ENCODE measurements at places on chromosomes 6 and 20. TPM values are rescaled to one million over a fixed set of nuclear protein-coding genes. Genes with fewer than 3 reads are reported as not detected.
A peak's percentile ranks its signal among the peaks of the same experiment; 100 is the strongest.

DNA sequence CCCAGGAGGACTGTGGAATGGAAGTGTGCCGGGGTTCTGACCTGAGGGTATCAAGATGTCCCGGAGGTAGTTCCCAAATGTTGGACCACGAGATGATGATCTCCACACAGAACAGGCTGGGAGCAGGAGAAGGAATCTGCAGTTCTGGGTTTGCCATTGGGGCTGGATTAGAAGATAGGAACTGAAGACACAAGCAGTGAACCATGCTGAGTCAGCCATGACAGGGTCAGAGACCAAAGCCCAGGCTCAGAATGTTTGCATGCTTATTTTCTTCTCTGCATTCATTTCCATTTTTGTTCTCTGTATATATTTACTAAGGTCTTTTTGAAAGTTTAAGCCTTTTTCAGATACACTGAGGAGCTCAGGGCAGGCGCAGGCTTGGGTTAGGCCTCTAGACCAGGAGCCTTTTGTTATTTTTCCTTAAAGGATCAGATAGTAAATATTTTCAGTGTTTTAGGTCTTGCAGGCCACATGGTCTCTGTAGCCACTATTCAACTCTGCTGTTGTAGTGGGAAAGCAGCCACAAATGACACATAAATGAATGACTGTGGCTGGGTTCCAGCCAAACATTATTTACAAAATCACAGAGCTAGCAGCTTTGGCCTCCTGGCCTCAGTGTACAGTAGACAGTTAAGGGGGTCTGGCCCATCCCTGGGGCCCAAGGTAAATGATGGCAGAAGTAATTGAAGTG is 28.5 kb downstream of the SLC35D3 start:
- DNase-seq: no peak

DNA sequence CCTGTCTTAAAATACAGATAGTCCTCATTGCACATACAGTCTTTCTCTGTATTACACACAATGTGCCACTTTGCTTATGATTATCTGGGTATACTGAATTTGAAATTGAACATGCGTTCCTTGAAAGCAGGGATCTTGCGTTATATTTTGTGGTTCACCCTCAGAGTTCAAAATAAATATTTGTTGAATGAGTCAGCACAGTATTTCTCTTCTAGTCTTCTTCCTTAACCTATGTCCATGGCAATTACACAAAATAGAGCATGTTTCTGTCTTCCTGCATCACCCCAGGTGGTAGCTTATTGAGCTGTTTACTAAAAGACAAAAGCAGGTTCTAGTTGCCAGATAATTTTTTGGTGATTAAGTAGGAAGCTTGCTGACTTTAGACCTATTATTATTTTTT is 272.9 kb upstream of the FERMT1 start:
- no peak for DNase-seq

GRCh38 chr6:128158496-128158895 is 257.6 kb upstream of the THEMIS start:
- no peak for DNase-seq

- no peak for DNase-seq
These were observed 35.1 kb downstream of the EYS start for GRCh38 chr6:65671922-65672321.

Gene SDC4
- polyA plus RNA-seq: 6.7 TPM

DNA sequence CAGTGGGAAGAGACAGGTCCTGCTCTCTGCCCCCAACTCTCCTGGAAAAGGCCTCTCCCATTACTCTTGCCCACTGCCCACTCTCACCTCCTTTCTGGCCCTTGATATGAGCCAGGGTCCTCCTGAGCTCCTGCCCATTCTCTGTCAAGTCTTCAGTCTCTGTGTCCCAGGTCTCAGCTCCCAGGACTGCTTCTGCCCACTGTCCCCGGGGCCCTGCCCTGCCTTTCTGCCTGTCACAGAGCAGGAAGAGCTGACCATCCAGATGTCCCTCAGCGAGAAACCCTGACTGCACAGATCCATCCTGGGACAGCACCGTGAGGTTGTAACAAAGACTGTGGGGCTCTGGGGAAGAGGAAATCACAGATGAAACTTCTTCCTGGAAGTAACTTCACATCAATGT is 22.2 kb downstream of the HLA-F start:
- no peak for DNase-seq

DNA sequence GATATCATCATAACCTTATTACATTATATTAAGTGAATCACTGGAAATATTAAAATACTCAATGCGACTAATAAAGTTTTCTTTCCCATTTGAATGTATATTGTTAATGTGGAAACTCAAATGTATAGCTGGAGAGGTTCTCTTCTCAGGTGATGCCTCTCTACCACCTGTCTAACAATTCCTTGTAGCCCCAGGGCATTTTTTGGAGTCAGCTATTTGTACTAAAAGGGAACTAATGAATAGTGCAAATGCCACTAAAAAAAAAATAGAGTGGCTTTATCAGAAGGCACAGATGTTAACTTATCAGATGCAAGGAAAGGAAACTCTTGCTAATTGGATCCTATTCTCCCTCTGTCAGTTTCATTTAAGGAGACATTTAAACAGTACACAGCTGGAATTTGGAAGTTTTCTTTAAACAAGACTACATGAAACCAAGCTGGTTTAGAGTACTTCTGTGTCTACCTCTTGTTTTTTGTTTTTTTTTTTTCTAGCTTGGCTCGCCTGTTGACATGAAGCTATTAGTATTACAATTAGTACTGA is 897.0 kb upstream of the SLC35B3 start:
- no peak for DNase-seq

DNA sequence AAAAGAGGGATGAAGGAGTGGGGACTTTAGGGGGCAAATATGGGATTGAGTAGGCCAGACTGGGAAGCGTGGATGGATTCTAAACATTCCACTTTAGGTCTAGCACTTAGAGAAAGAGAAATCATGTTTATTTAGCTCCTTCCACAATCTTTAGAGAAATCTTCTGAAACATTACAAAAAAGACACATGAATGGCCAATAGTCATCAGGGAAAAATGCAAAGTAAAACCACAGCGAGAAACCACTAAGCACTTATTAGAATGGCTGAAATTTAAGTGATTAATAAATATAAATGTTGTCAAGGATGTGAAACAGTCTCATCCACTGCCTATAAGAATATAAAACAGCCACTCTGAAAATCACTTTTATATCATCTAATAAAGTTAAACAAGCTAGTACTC is 46.9 kb downstream of the HLA-A start:
- no peak for DNase-seq

DNA sequence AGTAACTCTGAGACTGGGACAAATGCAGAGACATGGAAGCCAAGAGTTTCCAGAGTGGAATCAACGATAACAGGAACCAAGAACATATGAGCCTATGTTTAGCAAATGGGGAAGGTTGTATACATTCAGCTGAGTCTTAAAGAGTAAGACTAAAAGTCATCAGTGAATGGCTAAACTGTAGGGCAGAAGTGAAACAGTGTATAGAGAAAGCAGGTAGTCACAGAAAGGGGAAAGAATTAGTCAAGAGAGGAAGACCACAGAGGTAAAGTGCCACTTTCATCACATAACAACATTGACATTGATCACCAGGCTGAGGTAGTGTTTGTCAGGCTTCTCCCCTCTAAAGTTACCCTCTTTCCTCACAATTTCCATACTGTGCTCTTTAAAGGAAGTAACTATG is 306.5 kb upstream of the SPTLC3 start:
- DNase-seq: no peak

- no peak for DNase-seq
These were observed 109.3 kb downstream of the IBTK start for GRCh38 chr6:82138075-82138791.

GRCh38 chr6:131819572-131820124 is 11.8 kb downstream of the ENPP1 start:
- peak; percentile 13 for DNase-seq

GRCh38 chr20:16258766-16259165 is 314.5 kb downstream of the KIF16B start:
- DNase-seq: no peak

Gene LKAAEAR1
- not detected for polyA plus RNA-seq

DNA sequence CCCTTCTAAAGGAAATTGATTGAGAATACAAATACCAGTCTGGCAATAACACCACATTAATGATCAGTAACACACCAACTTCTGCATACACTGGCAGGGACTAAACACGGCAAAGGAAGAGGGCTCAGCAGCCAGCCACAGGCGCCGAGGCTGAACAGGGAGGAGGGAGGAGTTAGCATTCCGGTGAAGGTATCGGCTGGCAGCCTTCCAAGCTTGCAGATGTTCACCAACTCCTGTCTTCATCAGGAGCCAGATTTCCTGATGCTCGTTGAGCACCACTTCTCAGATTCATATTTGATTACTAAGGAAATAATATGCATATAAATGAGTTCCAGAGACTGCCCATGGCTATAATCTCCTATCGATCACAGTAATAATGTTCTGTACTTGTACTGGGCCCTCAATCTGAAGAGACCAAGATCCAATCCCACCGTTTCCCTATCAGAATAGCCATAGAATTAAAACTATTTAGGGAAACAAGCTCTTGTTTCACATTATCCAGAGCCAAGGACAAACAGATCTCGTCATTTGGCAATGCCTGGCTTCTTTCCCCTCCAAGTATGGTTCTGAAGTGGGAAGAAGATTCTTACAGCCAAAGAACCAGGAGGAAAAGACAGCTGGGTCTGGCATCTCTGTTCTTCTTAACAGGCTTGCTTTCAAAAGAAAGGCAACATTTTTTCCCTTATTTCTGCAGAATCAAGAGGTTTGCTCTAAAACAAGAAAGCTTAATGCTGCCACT is 42.2 kb downstream of the GFOD1 start:
- no peak for DNase-seq

- DNase-seq: no peak
These were observed 2.4 kb downstream of the DSP start for GRCh38 chr6:7543789-7544424.

Gene AVP
- polyA plus RNA-seq: not detected

GRCh38 chr20:57435498-57436222 is 44.5 kb downstream of the RBM38 start:
- peak; percentile 48 for DNase-seq

GRCh38 chr6:157668713-157669112 is 154.3 kb upstream of the SNX9 start:
- no peak for DNase-seq

DNA sequence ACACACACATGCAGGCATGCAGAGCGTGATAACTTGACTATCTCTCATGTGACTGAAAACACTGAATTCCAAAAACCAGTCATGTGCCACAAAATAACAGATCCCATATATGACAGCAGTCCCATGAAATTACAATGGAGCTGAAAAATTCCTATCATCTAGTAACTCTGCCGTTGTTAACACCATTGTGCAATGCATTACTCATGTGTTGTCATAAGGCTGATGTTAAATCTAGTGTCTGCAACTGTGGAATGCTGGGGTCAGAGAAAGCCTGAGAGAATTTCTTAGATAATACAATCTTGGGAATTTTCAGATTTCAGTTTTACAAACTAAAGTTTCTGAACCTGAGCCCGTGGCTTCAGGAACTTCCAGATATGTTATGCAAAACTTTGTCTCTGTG is 70.2 kb downstream of the LYRM4 start:
- no peak for DNase-seq

GRCh38 chr20:8118039-8118438 is 14.0 kb upstream of the PLCB1 start:
- no peak for DNase-seq

GRCh38 chr6:111212625-111213024 is 125.3 kb downstream of the SLC16A10 start:
- no peak for DNase-seq

GRCh38 chr6:122048570-122048969 is 350.9 kb upstream of the HSF2 start:
- DNase-seq: no peak
